ENCODE measurements at places on chromosomes 1 and 21.

GRCh38 chr1:221294242-221294641 lies 415.0 kb downstream of the HLX start:
- no peak for DNase-seq

DNA sequence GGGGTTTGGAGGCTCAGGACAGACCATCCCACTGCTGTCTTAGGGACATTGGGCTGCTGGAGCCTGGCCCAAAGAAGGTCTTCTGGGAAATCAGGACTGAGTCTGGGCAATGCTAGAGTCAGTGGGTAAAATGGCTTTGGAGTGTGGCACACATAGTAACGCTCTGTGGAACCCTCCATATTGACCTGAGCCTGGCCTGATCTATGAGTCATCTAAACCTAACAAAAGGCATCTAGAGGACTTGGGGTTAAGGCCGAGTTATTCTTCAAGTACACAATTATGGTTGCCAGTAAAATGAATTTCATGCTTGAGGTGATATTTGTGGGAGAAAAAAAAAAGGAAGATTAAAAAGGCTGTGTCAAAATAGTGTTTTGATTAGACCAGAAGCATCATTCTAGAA lies 77.7 kb downstream of the ST6GALNAC5 start:
- no peak for DNase-seq

DNA sequence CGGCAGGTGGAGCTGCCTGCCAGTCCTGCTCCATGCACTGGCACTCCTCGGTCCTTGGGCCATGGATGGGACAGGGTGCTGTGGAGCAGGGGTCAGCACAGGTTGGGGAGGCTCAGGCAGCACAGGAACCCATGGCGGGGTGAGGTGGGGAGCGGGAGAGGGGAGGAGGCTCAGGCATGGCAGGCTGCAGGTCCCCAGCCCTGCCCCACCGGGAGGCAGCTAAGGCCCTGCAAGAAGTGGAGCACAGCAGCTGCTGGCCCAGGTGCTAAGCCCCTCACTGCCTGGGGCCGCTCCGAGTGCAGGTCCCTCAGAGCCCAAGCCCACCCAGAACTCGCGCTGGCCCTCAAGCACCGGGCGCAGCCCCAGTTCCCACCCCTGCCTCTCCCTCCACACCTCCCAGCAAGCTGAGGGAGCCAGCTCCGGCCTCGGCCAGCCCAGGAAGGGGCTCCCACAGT lies 691 bp upstream of the GBP5 start:
- DNase-seq: no peak

DNA sequence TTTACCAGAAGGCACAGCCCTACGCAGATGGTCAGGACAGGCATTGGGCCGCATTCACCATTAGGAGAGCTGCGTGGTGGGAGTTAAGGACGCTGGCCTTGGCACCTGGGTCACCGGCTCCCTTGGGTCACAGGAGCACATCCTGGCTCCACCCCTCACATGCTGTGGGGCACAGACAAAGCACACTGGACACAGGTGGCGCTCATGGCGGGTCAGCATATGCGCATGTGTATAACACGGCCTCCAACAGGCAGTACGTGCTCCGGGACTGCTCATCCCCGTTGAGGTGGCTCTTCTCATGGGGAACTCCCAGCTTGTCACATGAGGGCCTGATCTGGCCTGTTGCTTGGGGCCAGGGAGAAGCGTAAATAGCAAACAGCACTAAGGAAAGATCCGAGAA lies 25.0 kb downstream of the PGBD5 start:
- DNase-seq: no peak

DNA sequence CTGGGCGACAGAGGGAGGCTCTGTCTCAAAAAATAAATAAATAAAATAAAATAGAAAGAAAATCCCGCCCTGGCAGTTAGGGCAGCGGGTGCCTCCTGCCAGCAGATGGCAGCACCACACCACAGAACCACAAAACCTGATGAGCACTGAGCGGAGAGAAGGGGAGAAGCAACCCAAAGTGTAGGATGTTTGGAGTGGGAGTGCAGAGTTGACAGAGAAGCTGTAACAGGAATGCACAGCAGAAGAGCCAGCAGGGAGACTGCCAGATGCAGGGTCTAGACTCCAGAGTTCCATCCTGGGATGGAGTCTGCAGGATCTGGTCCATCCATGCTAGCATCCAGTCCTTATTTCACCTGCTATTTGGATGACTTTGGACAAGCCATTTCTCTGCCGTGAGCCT lies 29.7 kb upstream of the KIRREL1 start:
- DNase-seq: no peak

- DNase-seq: no peak
Observed at GRCh38 chr1:235918032-235918431, 51.3 kb upstream of the LYST start.

GRCh38 chr1:114517348-114517747 lies 6.3 kb upstream of the TRIM33 start:
- no peak for DNase-seq
